Amygdala (tissue), 56 donors: ENCODE measurements at places on chromosomes 6 and 20.

DNA sequence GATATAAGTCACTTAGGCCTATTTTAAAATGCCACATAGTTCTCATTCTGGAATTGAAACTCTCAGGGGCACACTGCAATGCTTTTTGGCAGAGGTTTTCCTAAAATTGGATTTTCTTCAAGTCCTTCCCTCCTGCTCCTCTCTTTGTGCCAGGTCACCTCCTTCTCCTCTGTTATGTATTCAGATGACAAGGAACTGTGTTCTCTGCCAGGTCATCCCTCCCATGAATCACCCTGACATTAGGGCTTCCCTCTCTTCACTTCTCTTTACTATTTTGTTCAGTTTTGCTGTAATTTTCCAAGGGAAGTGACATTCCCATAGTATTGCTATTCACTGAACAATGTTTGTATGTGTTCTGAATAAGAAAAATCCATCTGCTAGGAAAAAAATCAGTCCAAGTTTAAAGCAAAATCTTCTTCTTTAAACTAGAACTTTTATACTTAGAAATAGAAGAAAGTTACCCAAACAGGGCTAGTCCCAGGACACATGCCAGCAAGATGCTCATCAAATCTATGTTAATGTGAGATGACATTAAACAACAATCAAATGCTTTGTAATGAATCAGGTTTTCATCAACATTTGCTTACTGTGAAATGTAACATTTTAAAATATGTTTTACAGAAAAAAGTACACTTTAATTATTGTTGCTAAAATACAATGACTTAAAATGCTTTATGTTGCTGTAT, 461.1 kb downstream of the MMUT start:
- no peak for DNase-seq

GRCh38 chr6:151005164-151005563, 139.7 kb downstream of the MTHFD1L start:
- no peak for DNase-seq

DNA sequence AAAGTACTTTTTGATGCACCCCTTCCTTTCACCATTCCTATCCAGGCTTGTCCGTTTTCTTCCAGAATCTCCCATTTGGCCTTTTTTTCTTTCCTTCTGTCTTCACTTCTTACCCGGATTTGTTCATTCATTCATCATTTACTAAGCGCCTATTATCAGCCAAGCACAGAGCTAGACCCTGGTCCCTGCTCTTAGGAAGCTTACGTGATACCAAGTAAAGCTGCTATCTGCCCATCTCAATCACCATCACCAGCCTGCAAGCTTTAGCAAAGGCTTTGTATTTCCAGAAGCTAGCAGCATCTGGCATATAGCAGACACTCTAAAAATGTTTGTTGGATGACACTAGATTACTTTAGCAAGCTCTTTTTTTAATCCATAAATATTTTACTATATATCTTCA, 4.8 kb downstream of the NDRG3 start:
- no peak for DNase-seq

GRCh38 chr6:62775427-62776022, 435.7 kb upstream of the FKBP1C start:
- DNase-seq, result no peak

- DNase-seq, result no peak
These were observed 46.2 kb downstream of the ISM1 start for GRCh38 chr20:13267231-13267630.

DNA sequence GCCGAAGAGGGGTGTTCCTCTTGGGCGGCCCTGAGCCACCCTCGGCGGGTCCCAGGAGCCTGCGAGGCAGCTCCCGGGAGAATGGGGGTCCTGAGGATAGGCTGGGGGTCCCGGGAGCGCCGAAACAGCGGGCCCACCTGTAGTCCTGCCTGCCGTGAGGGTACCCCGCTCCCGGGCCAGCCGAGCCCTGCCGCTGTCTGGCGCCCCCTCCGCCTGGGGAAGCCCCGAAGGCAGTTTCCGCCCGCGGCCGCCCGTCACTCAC, 280 bp downstream of the SPATA2 start:
- no peak for DNase-seq

DNA sequence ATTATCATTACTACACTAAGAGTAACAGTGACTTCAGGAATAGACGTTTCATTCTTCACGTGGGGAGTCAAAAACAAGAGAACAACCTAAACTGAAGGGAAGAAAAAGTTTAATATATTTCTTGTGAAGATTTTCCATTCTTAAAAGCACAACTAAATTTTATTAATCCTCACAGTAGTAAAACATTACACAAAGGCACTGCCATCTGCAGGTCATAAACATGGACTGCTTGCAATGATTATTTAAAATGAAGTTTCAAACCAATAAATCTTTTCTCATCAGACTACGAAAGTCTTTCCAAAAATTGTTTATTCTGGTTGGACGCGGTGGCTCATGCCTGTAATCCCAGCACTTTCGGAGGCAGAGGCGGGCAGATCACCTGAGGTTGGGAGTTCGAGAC, 2.6 kb downstream of the NCOA5 start:
- DNase-seq, result no peak

DNA sequence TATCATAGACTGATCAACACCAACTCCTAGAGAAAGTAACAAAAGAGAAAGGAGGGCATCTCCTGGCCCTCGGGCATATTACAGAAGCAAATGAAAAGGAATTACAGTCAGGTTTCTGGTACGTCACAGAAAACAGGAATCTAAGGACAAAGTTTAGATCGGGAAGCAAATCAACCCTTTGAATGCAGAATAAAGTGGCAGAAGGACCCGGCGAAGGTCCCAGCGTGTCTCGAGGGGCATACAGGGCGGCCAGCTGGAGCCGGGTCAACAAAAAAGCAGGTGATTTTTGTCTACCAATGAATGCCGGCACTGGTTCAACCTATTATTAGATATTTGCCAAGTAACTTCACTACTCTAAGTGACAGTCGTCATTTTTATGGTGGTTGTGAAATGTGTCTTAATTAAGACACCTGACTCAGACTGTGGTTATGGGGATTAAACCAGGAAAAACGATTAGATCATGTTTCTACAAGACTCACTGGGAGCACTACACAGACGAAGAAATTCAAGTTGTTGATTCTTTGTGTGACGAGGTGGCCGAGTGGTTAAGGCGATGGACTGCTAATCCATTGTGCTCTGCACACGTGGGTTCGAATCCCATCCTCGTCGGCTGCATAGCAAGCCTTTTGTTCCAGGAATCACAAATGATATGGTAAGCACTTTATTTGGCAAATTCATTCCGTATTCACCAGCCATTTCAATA, 12.4 kb upstream of the ZSCAN9 start:
- no peak for DNase-seq

DNA sequence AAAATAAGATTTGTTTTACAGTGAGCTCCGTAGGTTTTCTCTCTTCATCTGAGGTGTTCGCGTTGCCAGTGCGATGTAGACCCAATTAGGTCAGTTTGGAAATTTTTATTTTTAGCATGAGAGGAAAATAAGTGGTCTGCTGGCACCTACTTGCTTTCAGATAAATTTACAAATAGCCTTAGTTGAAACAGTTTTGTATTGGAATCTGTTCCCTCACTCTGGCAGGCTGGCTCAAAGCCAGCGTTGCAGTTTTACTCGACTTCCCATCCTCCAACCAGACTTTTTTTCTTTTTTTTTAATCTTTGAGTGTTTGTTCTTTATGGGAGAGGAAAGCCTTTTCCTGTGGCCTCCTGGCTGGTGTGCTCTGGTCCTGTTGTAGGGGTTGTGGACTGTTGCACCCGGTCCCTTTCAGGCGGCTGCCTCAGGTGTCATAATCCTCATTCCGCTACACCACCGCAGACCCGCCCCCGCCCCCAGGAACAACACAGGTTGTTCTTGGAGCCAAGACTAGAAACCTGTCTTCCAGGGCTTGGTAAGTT, 46.7 kb downstream of the TIAM2 start:
- no peak for DNase-seq

DNA sequence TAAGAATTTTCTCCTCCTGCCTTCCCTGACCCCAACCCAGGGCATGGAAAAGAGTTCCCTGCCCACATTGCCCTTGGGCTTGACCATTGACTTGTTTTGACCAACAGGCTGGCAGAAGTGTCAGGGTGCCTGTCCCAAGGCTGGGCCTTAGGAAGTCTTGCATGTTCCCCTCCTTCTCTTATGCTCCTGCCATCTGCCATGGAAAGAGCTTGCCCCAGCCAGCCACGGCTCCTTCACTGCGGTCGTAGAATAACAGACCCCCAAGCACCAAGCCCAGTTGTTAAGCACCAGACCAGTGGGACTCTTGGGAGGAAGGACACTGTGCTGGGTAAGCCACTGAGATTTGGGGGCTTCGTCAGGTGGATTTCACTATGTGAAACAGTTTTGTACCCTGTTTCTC, 53.6 kb downstream of the SNX5 start:
- no peak for DNase-seq

DNA sequence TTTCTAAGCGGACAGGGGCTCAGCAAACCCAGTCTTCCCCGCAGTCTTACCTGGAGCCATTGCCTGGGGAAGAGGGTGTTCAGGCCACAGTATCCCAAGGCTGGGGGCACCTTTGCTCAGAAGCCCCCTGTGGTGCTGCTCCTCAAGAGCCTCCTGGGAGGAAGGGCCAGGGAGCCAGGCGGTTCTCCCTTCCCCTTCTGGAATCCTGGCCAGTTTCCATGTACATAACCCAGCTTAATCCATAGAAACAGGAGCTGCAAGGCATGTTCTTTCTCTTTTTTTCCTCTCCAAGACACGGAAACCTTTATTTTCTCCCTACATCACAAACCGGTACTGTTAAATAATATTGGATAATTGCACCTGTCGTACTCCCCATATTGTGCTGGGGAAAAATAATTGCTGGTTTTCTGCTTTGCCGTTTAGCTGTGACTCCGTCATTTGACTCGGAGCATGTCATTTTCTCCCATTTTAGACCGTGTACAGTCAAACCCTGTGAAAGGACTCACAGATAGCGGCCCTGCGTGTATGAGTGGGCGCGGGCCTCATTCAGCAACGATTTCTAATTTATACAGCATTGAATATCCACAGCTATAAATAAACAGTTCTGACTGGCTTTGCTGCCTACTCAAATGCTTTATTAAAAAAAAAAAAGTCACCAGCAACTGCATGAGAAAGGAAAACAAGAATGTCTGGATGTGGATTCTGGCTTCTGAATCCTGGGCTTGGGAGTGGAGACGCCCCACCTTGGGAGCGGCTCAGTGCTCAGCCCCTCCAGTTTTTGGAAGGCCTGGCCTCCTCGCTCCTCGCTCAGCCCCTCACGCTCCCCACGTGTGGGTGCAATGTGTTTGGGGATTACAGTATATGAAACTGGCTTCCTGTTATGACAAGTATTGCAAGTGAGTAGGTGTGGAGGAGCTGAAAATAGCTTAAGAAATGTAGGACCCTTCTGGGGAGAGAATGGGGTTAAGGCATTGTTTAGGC, 67.3 kb downstream of the ADTRP start:
- no peak for DNase-seq

- no peak for DNase-seq
These were observed 87.0 kb downstream of the SERAC1 start for GRCh38 chr6:158080849-158081656.

- DNase-seq, result no peak
These were observed 1.1 kb downstream of the RNASET2 start for GRCh38 chr6:166955121-166955864.

DNA sequence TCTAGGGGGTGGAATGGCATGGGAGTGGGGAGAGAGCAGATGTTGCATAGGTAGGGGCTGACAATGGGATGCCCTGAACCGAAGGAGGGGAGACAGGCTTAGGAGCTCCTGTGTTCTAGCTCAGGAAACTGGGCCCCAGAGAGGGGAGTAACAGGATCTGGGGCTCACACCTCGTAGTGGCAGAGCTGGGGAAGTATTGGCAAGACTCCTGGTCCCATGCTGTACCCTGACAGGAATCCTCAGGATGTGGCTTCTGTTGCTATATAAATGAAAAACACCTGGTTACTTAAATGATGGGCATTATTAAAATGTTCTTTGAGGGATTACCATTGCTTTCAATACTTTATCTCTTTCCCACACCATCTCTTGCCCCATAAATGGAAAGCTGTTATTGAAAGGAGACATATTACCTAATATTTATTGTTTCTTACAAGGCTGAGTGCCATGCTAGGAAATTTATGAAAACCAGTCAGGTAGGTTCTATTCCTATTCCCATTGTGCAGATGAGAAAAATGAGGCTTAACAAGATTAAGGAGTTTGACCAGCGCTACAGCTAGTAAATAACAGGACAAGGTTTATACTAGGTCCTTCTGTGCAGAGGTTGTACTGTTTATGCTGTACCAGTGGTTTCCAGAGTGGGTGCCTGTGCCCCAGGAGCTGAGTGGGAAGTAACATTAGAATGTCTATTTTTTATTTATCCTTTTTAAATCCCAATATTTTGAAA, 35.3 kb upstream of the TCP11 start:
- no peak for DNase-seq

DNA sequence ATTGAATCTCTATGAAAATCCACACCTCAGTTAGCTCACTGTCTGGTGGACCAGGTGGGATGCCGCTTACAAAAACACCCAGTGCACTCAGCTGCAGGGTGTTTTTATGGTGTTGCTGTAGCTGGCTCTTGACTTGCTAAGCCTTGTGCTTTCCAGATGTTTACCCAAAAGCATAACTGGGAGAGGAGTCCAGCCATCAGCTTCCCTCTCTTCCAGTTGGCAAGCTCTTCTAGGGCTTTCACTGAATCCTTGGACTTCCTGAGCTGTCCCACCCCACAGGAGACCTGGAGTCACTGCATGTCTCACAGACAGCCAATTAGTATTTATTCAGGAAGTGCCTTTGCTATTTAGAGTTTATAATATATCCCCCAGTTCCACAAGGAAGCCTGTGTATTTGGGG, 210.9 kb downstream of the FNDC1 start:
- DNase-seq, result no peak

DNA sequence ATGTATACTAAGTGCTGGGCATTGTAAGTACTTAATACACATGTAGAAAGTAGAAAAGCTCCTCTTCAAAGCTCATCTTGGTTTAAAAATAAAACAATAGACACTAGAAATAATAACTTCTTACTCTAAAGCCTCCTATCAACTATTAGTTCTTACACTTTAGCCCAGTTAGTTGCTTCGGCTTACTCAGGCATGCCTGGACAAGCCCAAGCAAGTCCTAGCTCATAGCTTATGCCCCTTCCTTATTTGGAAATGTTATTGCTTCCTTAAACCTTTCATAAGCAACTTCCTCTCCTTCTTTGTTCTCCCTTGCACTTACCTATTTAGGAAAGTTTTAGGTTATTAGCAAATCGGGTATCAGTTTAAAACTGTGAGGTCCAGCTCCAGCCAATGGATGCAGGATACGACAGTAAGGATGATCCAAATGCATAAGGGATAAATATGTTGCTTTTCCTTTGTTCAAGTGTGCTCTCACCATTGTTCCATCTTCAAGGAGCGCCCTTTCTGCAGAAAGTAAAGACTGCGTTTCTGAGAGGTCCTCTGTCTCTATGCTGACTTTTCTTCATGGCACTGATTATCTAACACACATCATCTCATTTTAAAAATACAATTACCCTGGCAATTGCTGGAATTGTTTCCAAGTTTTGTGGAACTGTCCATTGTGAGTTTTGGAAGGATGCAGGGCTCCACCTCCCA, 12.3 kb downstream of the TMEM30A start:
- no peak for DNase-seq

GRCh38 chr6:111057074-111057752, 30.1 kb upstream of the SLC16A10 start:
- DNase-seq, result no peak

- peak; percentile 44 for DNase-seq
These were observed 215.4 kb downstream of the HDGFL1 start for GRCh38 chr6:22784601-22785410.

- DNase-seq, result no peak
These were observed 63.2 kb downstream of the PDSS2 start for GRCh38 chr6:107396211-107396610.
